Eye (tissue), 1 donor: ENCODE measurements at places on chromosomes 12 and 14.

DNA sequence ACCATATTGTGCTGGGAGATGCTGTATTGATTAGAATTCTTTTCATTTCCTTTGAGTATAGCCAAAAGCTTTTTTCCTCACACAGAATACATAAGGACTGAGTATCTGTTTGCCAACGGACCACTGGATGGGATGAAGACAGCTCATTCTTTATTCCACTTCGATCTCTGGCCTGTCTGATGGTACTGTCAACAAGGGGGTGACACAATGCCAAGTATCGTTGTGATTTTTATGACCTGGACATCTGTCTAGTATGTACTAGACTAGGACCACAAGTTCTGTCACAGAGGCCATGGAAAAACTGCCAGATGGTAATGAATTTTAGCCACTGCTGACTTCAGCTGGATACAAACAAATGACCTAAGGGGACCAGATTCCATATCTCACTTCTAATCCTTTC, 502.7 kb downstream of the SOX5 start:
- DNase-seq: no peak

- DNase-seq: no peak
Measured at GRCh38 chr14:53778263-53778662, 178.4 kb downstream of the BMP4 start.

GRCh38 chr14:57420986-57421385, 30.6 kb downstream of the NAA30 start:
- DNase-seq: no peak

GRCh38 chr14:24695265-24696241, 61.6 kb upstream of the GZMB start:
- peak; percentile 37 for DNase-seq

DNA sequence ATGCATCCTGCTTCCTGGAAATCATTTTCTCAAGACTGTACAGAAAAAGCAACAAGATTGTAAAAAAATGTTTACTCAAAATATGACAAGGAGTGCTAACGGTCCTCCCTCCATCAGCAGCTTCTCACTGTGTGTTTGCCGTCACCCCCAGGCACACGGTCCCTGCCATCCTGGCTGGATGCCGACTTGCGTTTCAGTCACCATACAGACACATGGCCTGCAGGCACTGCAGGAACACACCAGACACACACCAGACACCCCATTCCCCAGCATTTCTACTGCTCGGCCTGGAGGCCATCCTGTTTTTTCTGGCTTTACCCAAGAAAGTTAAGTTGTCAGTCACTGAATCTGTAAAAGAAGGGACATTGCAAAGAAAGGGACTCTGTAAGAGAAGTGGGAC, 10.8 kb downstream of the KCNK10 start:
- no peak for DNase-seq

- DNase-seq: peak; percentile 37
Measured at GRCh38 chr12:47825173-47825639, 5.5 kb upstream of the HDAC7 start.

GRCh38 chr14:100789460-100790417, 36.2 kb upstream of the MEG3 start:
- no peak for DNase-seq

GRCh38 chr12:95262808-95263207, 45.2 kb downstream of the VEZT start:
- no peak for DNase-seq

DNA sequence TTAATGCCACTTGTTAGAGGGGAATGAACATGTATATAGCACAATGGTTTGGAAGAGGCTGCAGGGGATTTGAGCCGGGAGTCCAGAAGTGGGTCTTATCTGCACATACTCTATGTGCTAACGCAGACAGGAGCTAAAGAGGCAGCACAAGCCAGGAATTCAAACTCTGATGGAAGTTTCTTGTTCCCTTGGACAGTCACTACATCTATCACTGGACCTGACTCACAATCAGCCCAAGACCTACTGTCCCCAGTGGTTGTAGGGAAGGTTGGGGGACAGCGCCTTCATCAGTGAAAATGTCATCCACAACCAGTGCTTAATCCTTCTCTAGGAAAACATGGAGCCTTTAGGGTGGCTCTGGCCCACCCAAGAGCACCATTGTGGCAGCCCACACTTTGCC, 107.8 kb downstream of the GCH1 start:
- no peak for DNase-seq

GRCh38 chr12:2691345-2692071, 103.3 kb upstream of the FKBP4 start:
- peak; percentile 75 for DNase-seq

- DNase-seq: no peak
Measured at GRCh38 chr14:38248321-38249028, 7.4 kb downstream of the CLEC14A start.

- DNase-seq: no peak
Measured at GRCh38 chr12:124802361-124802760, 61.3 kb downstream of the SCARB1 start.

GRCh38 chr14:53934778-53935414, 21.7 kb downstream of the BMP4 start:
- no peak for DNase-seq

DNA sequence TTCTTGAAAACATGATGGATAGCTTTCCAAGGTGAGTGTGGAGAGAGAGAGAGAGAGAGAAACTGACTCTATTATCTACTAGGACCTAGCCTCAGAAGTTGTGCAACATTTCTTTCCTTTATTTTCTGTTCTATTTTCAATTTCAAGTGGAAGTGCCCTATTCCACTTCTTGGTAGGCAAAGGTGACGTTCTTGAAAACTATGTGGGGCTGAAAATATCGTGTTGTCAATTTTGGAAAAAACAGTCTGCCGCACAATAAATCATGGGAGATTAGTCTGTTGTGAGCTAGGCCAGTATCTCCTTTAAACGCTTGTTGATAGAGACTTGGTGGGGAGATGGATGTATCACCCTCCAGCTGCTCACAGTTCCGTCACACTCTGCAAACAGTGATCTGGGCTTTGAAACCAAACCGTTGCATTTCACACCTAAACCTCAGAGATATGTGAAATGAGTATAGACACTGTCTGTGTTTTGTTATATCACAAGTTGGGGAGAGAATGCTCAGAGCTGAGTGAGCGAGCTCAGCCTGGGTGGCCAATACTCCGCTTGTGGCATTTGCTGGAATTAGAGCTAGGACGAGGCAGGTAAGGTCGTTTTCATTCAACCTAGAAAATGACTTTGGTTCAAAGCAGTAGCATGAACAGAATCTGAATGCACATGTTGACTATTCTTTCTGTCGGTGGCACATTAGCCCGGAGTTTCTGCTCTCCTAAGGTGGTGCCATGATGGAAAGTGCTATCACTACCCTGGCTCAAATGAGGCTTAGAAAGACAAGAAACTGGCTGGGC, 75.1 kb upstream of the ST8SIA1 start:
- no peak for DNase-seq

GRCh38 chr14:96038920-96039632, at the start of gene C14orf132:
TSS of gene C14orf132 (plus strand) at chr14:96039362. CDS start at chr14:96039501, 139 bp downstream.
- peak; percentile 87 for DNase-seq

DNA sequence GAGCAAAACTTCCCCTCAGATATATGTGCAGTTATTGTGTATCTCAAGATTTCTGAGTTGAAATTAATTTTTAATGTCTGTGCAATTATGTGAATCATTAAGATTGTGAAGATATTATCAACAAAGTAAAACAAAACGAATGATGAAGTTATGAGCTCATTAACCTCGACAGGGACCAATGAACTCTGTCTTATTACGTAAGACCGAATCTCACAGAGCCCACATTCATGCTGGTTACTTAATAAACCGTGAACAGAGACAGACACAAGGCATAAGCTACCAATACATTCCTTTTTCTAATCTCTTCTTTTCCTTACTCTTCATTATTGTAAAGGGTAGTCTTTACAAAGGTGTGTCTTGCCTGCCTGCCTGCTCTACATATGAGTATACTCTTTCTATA, 568.7 kb downstream of the RPS29 start:
- DNase-seq: peak; percentile 13

DNA sequence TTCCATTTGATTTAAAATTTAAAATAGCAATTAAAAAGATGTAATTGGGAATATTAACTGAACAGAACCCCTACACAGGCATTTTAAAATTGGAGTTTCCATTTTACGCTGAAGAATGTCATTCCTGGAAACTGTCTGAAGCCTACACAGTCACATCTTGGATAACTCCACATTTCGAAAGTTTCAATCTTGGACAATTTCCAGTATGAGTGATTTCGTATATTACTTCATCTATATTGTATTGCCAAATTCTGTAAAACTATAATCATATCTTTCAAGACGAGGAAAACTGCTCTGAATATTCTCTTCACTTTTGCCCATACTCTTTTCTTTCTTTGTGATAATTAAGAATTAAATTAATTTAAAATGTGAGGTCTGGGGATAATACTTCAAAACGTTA, 194.2 kb upstream of the ABCD2 start:
- DNase-seq: no peak

DNA sequence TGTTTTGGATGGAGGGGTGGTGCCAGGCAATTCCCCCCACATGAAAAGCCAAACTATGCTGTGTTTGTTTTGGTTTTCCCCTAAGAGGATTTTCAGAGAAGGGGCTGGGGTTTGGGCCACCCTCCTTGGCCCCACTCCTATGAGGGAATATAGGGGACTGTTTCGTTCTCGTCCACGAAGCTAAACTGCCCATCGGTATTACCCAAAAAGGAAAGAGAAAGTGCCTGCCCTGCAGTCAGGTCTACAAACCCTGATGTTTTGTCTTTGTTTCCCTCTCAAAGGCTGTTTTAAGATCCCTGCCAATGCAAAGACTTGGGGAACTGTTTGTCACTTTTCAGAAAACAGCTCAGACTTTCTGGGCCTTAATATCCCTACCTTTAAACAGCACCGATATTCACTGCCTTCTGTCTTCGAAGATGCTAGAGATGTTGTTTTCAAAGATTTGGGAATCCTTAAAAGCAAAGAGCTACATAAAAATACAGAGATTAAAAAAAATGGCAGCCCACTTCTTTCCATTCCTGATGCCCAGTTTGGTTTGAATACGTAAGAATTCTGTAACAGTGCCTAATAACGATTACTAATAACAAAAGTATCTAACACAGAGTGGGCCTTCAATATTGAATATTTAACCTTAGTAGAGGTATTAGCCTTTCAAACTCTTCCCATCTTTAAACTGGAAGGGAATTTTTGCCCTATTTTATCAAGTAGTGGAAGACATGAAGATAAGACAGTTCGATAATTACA, 518.4 kb downstream of the MED13L start:
- DNase-seq: no peak

DNA sequence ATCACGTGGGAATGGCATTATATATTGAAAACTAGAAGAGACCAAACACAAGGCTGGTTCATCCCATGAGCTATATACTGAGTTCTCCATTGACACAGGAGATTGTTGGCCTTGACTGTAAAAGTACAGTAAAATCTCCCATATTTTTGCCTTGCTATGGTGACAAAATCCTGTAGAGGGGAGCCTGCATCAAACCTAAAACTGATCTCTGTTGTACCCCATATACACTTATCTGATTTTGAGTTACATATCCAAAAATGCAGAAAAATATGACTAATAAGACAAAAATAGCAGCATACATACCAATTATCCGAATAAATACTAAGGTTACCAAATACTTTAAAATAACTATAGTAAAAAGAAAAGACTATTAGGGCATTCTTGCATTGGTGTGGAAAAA, 60.4 kb downstream of the TMTC3 start:
- DNase-seq: no peak

DNA sequence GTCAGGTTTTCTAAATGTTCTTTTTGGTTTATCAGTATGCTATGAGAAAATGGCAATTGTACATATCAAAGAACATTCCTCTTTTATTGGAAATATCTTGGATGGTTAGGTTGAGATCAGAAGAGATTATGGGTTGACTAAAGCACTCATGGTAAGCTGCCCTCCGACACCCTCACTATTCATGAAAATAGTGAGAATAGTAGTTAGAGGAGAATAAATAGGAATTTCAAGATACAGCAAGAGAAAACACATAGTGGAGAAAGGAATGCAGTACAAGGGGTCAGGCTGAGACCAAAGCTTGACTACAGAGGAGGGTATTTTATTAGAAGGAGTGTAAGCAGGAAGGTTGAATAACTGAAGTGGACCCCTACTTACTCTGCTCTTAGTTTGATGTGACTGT, 112.5 kb downstream of the PTPRQ start:
- no peak for DNase-seq
